ENCODE measurements at places on chromosomes 5 and 9.

- DNase-seq: no peak
Observed at GRCh38 chr9:107907715-107908114, 418.1 kb upstream of the KLF4 start.

DNA sequence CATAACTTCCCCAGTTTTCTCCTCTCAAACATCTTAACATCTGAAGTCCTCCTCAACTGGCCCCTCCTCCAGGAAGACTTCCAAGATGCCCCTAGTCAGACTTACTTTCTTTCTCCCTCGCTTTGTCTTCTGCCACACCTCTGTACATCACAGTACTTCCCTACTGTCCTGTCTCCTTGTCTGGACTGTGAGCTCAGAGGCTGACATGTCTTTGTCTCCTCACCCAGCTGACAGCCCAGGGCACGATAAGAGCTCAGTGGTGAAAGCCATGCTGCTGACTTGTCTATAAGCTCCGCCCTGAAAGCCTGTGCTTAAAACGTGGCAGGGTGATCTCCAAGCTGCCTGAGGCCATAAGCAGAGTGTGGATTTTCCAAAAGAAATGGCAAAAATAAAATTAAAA lies 33.0 kb upstream of the SLC25A51 start:
- DNase-seq: no peak

DNA sequence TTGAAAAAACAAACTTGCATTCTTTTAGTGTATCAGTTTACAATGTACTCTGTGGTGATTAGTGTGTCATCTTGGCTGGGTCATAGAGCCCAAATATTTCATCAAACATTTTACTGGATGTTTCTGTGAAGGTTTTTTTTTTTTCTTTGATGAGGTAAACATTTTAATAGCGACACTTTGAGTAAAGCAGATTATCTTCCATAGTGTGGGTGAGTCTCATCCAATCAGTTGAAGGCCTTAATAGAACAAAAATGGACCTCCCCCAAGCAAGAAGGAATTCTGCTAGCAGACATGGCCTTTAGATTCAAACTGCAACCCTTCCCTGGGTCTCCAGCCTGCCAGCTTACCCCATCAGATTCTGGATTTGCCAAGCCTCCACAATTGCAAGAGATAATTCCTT lies 72.5 kb downstream of the FSTL4 start:
- no peak for DNase-seq

DNA sequence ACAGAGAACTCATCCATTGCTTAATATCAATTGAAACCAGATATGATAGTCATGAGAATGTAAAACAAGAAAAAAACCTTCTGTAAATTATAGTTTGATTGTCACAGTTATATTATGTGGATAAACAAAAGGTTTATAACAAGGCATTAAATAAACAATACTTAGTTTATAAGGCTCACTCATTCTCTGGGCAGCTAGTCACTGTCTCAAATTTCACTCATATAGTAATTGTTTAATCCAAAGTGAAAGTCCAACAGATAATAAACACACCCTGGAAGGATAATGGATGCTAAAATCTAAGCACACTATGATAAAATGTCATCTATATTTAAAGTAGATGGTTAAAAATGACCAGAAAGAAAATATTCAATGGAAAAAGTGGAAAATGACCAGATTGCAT lies 30.8 kb upstream of the SLC12A2 start:
- DNase-seq: no peak

- no peak for DNase-seq
Observed at GRCh38 chr5:59346982-59347381, 546.5 kb downstream of the PDE4D start.

DNA sequence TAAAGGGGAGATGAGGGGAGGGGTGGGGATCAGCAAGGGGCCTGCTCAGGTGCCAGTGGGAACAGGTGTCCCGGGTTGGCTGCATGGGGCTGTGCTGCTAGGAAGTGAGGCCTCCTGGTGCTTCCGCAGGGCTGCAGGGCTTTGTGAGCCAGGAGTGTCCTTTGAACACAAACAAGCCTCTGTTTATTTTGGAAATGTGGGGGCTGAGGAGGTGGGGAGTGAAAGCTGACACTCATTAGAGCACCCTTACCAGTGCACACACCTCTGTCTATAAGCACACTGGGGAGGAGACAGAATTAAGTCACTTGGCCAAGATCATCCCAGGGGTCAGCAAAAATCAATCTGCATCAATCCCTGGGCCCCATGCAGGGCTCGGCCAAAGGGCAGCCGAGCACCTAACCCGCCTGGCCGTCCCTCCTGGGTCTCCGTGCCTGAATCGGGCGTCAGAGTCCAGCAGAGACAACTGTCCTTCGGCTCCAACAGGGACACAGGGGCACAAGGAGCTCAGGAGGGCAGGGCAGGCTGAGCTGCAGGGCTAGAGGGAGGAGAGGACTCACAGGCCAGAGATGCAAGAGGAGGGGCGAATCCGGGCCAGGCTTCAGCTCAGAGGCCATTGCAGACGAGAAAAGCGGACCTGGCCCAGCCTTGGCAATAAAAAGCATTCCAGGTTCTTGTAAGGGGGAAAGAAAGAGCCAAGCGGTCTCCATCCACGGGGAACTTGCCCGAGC lies 99.8 kb downstream of the VAV2 start:
- no peak for DNase-seq

- no peak for DNase-seq
Observed at GRCh38 chr9:126499005-126499910, 114.5 kb upstream of the LMX1B start.
